ENCODE measurements at places on chromosomes 11 and 22.

GRCh38 chr22:22111267-22111751 lies 128.7 kb upstream of the TOP3B start:
- DNase-seq = no peak

DNA sequence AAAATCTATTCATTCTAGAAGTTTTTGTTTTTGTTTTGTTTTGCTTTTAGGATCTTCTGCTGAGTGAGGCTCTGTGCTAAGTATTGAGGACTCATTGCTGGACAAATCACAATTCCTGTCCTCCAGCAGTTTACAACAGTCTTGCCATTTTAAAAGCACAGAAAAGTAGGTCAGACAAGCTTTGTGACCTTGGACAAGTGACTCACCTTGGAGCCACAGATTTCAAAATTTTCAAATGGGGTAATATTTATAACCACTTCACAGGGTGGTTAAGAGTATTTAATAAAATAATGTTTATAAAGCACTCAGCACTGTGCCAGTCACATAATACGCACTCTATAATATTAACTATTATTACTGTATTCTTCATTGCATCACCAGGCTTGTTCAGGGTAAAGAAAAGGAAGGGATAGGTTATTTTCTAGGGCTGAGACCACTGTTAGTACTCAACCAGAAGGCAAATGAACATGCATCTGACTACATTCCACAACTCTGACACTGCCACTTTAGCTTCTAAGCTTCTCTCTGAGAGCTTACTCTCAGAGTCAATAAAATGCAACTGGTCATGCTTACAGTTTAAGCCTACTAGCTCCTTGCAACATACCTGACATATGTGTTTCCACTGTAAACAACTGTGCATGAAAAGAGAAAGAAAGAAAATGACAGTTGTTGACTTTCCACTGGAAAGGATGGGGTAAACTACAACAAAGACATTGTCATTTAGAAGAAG lies 63.2 kb upstream of the FIBIN start:
- no peak for DNase-seq

GRCh38 chr22:35663371-35663770 lies 15.1 kb downstream of the APOL6 start:
- DNase-seq = no peak

DNA sequence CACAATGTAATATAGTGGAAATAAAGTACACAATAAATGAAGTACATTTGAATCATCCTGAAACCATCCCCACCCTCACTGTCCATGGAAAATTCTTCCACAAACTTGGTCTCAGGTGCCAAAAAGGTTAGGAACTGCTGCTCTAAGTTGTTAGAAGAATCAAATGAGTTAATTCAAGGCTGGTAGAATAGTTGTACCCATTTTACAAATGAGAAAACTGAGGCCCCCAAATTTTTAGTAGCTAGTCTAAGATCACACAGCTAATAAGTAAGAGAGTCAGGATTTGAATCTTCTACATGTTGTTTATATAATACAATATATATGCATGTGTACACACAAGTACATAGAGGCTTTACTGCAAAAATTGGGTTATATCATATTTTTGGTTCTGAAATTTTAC lies 43.1 kb downstream of the MIAT start:
- DNase-seq = no peak

GRCh38 chr22:48740086-48740730 lies 1087.5 kb downstream of the BRD1 start:
- DNase-seq = no peak

DNA sequence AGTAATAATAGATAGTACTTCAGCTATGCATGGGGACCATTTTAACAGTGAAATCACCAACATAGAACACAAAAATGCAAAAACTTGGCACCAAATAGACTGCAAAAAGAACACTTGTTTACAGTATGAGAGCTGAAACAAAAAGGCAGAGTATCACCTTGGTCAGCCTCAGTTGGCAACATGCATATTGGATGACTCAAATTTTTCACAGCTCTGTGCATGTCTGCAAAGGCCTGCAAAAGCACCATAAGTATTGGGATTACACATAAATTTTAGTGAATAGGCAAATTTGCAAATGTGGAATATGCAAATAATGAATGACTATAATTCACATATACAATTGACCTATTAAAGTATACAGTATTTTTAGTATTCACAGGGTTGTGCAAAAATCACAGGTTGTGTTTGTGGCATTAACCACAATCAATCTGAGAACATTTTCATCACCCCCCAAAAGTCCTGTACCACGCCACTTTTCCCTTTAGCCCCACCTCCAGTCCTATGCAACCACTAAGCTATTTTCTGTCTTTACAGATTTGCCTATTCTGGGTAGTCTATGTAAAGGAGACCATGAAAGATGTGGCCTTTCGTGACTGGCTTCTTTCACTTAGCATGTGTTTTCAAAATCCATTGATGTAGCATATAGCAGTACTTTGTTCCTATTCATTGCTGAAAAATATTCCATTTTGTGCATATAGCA lies 47.2 kb downstream of the CCDC15 start:
- no peak for DNase-seq

DNA sequence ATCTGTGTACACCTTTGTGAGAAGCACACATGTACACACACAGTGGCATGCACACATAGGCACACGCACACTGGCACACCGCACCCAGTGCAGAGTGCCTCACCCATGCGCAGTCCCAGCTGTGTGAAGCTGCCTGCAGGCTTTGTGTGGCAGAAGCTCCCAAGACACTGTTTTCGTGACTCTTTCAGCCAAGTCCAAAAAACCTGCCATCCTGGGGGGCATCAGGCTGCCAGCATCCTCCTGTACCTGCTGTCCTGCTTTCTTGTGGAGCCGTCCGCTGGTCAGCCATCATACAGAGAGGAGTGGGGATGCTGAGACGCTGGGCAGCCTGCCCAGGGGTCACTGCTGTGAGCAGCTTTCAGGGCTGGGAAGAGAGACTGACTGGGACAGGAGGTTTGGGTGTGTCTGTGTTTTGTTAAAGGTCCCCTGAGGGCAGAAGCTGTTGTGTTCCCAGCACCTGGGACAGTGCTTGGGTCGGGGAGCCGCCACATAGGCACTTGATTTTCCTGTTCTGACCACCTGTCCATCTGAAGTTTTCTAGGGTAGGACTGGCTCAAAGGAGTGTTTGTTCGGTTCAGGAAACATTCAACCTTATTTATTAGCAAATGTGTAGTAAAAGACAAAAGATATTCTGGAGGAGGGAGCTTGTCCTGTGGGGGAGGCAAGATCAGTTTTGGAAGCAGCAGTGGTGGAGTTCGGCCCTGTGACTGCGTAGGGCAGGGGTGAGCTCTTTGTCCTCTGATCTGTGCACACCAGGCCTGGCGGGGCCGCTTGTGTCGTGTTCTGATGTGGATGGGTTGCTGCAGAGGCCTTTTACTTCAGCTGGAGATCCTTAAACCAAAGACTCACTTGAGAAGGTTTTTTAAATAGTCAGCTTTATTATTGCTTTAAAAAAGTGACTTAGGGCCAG lies 29.7 kb downstream of the AP2A2 start:
- no peak for DNase-seq

All from large intestine (tissue), 12 donors.